ENCODE measurements at places on chromosomes 16 and 17.
A peak's percentile ranks its signal among the peaks of the same experiment; 100 is the strongest.

- no peak for DNase-seq
Observed at GRCh38 chr16:4544473-4544872, 5.9 kb upstream of the CDIP1 start.

GRCh38 chr17:27579897-27580321, 51.1 kb upstream of the LGALS9 start:
- no peak for DNase-seq

DNA sequence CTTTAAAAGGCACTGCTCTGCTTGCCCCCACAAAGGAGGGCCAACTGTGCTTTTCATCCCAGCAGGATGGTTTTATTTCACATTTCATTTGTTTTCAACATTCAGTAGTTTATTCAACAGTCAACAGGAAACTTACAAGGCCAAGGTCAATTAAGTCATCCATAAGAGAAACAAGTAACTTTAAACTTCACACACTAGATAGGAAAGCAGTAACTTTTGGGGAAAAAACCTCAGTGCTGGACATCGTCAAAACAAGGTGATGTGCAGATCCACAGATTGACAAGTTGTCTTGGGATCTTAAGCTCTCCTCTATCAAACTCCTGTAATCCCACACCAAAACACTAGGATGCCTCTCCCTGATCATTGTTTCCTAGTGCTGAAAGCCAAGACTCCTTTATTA, 18.5 kb downstream of the NFE2L1 start:
- no peak for DNase-seq

DNA sequence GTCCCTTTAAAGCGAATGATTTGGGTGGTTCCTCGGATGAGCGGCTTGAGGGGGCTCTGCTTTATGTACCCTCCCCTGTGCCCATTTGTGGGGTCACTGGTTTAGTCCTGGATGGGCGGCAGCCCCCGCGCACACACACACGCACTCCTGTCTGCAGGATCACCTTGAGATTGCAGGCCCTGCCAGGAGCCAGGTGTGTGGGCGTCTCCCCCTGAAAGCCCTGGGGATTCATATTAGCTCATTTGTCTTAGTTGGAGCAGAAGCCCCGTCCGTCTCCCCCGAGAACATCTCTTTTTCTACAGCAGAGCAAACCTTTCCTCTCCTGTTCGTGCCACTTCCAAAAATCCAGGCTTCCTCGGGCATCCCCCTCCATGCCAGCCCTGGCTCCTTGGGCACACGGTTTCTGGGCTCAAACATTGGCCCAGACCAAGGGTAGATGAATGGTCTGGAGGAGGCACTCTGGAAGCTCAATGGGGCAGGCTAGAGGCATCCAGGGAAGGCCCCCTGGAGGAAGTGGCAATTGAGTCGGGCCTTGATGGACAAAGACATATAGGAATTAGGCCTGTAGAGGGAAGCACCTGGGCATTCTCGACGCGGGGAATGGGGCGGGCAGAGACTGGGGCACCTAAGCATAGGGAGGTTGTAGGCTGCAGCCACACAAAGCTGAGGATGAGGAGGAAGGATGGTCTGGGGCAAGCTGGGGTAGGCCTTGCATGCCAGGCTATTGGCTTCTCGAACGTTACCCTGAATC, 218.5 kb upstream of the GSE1 start:
- DNase-seq, result peak; percentile 29

DNA sequence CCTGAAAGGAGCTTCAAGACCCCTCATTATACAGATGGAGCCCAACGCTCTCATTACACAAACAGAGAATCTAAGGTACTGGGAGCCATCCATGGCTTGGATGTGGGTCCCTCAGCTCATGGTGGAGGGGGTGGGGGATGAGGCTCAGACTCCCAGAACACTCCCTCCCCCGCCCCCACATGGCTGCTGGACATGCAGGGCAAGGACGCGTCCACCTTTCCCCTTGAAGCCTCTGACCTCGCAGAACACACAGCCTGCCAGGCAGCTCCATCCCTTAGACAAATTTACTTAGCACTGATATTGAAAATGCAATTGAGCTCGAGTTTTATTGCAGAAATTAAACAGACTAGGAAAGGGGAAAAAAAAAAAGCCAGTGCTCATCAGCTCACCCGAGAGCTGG, 203.9 kb downstream of the ZNF423 start:
- peak; percentile 69 for DNase-seq

DNA sequence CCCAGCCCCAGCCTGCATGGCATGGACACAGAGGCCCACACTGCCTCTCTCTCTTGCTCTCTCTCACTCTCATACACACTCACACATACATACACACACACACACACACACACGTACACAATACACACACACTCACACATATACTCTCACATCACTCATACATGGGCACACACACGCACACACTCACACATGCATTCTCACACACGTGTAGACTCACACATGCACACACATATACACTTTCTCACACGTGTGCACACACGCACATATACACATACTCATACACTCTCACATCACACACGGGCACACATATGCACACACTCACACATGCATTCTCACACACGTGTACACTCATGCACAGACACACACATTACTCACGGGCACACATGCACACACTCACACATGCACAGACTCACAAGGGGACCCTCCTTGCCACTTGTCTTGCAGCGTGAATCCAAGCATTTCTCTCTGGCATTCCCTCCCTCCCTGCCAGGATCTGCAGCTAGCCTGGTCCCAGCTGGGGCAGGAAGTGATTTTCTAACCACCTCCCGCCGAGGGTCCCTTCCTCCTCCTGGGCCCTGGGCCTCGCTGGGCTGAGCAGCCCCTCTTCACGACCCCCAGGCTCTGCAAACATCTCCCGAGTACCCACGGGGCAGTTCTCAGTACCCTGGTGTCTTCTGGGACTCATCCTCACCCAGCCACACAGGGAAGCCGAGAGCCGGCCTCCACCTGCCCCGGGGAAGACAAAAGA, 37.5 kb downstream of the IL21R start:
- peak; percentile 3 for DNase-seq

- no peak for DNase-seq
Observed at GRCh38 chr16:71796501-71797097, 12.0 kb downstream of the AP1G1 start.

DNA sequence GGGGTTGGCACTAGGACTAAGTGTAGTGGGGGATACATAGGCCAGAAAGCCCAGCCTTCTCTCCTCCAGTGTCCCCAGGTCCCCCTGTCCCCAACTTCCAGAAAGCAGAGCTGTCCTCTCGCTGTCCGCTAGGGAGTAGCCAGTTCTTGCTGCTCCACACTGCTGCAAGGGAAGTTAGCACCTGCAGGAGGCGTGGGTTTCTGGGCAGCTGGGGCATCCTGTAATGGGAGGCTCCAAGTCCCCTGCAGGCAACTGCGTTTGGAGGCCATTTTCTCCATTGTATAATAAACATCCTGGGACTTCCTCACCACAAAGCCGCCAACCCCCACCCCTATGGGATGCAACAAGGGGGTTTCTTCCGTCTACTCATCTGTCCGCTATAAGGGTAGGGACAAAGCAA, 1.7 kb downstream of the RPRML start:
- no peak for DNase-seq

DNA sequence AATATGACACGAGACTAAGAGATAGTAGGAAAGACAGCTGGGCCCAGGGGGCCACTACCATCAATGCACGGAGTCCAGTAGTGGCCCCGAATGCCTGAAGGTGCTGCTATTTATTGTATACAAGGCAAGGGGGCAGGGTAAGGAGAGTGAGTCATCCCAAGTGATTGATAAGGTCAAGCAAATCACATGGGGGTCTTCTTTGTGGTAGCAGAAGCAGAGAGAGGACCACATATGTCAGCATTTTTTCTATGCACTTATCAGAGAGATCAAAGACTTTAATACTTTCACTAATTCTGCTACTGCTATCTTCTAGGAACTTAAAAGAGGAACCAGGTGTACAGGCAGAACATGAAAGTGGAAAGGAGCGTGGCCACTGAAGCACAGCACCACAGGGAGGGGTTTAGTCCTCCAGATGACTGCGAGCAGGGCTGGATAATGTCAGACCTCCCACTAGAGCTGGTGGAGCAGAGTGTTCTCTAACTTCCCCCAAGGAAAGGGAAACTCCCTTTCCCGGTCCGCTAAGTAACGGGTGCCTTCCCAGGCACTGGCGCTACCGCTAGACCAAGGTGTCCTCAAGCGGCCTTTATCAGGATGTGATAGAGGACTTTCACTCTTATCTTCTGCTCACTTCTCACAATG, 26.4 kb upstream of the ARL4D start:
- peak; percentile 15 for DNase-seq

DNA sequence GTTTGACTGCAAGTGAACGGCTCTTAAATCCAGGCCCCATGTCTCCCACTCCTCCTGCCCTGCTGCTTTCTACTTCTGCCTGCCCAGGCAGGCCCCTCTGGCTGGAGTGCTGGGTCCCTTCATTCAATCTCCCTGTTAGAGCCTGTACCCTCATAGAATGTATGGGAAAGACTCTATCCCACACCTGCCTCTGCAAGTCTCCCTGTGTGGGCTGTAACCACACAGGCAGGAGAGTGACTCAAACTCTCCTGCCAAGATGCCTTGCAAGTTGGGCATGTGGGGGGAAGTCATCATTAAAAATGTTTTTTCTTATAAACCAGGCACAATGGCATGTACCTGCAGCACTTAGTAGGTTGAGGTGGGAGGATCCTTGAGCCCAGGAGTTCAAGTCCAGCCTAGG, 77.5 kb downstream of the PLXDC1 start:
- no peak for DNase-seq

- peak; percentile 50 for DNase-seq
Observed at GRCh38 chr17:65553646-65554552, 7.5 kb downstream of the AXIN2 start.
